ENCODE measurements at places on chromosomes 1 and 21. TPM values are rescaled to one million over a fixed set of nuclear protein-coding genes. Genes with fewer than 3 reads are reported as not detected.

The ACKR1 gene
- total RNA-seq: 0.27 TPM

The SLC5A9 gene
- 0.27 TPM for total RNA-seq

The PLA2G4A gene
- total RNA-seq: 6.5 TPM

- no peak for DNase-seq
Measured at GRCh38 chr1:207935166-207935583, 24.2 kb upstream of the CD34 start.

DNA sequence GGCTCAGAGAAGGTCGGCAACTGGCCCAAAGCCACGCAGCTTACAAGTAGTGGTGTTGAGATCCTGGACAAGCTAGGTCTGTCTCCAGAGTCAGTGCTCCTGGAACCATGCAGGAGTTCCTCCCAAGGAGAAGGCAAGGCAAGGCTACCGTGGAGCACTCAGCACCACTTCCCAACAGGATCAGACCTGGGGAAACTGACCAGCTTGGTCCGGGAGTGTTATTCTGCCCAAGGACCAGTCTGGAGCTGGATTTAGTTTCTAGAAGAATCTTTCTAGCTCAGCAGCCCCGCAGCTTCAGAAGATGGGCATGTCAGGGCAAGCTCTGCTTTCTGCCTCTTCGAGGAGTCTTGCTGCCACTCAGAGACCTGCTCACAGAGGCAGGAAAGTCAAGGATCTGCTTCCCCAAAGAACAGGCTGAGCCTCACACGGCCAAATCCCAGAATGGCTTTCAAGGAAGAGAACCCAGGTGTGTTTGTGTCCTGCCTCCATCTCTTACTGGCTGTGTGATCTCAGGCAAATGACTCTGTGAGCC, 302.8 kb downstream of the MATN1 start:
- no peak for DNase-seq

DNA sequence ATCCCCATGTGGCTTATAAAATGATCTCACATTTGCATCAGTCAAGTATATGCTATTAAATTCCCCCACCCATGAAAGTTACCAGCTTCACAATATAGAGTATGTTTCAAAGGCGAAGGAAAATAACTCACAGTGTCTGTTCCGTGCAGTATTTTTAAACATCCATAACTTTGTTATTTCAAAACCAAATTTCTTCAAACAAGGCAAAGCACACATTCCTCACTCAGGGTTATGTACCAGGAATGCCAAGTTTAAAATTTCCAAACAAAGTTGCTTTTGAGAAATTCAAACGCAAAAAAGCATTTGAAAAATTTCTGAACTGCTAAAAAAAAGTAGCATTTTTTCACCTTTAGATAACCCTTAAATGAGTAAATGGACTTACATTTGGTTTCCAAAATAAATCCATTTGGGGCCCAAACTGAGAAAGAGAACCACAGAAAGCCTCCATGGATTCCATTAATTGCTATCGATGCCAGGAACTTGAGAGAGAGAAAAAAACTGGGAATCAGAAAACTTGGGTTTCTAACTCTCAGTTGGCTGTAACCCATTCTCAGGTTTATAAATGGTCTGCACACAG, 149.5 kb downstream of the SLC30A10 start:
- no peak for DNase-seq

- DNase-seq: no peak
Measured at GRCh38 chr1:227894831-227895451, 52.8 kb downstream of the WNT9A start.
